Stimulated activated CD4-positive, alpha-beta T cell treated with anti-CD3 and anti-CD28 coated beads, Interleukin-2, amount 100 ng/mL, for 48 hours (primary cell): ENCODE measurements at places on chromosomes 6 and 20.

- no peak for DNase-seq
These were observed 114.1 kb downstream of the LRFN2 start for GRCh38 chr6:40473026-40473425.

GRCh38 chr20:9994676-9995075 is 40.1 kb upstream of the ANKEF1 start:
- no peak for DNase-seq

DNA sequence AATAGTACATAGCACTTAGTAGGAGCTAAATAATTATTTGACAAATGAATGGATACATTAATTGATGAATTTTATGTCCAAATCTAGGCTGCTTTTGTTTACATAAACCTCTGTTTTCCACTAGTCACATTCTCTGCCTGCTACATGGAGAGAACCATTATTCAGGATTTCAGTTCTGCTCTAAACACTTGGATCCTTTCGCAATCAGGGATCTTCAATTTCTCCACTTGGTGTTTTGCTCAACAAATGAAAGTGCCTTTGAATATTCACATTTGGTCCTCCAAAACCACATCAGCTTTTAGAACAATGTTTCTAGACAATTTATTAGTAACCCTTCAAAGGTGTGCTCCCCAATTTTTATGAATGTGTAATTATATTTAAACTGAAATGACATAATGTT is 30.6 kb upstream of the HLA-DQB1 start:
- DNase-seq = no peak

DNA sequence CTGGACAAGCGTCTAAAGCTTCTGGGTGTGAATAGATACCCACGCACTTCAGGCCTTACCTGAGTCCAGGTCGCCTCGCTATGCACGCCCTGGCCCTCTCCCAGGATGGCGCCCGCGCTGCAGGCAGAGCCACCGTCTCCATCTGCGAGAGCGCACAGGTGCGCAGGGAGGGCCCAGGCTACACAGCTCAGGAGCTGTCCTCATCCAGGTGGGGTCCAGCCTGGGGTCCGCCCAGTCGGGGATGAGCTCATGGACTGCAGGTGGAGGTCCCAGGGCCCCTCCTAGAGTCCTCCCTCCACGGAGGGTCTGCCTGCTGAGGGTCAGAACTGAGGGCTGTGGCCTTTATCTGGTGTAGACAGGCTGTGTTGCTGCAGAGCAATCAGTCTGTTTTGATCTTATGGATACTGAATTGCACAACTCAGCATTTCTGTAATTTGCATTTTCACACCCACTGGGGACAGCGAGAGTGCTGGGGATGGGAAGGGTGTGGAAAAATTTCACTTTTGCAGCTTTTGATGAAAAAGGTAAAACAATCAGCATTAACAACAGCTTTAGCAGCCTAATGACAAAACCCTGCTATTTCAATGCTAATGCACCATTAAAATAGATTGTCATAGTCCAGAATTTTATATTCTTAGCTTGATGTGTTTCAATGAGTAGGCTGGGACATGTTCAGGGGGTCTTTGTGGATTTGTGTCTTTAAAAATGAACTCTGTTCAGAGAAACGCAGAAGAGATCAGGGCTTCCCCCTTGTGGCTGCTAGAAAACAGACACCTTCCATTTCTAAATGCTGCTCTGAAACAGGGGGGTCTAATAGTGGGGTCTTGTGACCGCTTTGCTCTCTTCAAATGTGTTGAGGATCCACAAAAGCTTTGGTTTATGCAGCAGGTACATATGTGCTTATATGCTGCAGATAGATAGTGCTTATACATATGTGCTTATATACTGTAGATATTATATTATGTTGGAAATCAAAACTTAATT is 77.8 kb upstream of the PHACTR3 start:
- no peak for DNase-seq

GRCh38 chr6:43393602-43394001 is 24.2 kb upstream of the ZNF318 start:
- no peak for DNase-seq

DNA sequence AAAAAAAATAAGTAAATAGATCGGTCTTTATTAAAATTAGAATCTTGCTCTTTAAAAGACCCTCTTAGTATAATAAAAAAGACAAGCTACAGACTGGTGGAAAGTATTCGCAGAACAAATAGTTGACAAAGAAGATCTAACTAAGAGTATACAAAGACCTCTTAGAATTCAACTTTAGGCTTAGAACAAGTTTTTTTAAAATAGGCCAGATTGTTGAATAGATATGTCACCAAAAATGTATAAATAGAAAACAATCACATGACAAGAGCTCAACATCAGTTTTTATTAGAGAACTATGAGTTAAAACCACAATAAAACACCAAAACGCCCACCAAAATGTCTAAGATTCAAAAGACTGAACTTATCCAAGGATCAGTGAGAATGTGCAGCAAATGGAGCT is 632.7 kb upstream of the PTCHD4 start:
- no peak for DNase-seq

DNA sequence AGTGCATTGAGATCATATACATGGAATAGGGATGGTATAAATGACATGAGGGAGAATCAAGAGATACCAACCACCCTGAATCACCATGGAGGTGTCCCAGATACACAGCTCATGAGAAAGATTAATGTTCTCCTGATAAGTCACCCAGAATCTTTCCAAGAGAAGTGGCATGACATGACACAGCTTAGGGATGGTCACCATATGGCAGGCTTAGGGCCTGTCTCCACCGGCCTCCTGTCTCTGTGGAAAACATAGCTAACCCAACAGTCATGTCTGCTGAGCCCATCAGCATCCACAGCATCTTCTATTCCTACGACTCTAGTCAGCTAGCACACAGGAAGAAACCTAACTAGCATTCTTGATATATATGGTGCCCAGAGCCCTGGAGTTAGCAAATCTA is 133.3 kb downstream of the IPCEF1 start:
- no peak for DNase-seq

DNA sequence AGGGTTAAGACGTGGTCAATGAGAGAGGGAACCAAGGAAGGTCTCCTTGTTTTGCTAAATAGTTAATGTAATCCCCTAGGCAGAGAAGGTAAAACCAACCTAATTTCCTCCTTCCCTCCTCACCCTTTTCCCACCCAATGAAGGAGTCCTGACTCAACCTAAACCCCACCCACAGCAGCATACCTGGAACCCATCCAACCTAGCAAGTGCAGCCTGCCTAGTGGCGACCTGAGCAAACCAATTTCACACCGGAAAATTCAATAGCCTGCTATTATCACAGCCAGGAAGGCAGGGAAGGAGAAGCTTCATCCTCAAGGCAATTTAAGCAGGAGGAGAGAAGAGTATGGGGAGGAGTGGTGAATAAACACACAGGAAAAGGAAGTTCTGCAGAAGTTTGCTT is 46.9 kb downstream of the OSTM1 start:
- no peak for DNase-seq

DNA sequence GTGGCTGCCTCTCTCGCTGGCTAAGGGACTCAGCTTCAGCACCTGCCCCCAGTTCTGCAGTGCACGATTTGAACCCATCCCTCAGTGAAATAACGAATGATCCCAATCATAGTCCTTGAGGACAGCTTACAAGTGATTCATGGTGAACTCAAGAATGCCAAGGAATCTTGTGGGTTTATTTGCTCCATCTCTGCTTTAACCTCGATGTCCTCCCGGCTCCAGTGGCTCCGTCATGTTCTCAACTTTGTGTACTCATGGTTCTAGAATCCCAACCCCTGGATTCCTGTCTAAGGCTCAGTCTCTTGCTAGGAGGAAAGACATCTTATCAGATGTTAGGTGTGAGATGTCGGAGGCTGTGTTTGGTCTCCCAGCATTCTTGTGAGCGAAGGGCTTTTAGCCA is 29.0 kb upstream of the GTSF1L start:
- DNase-seq = no peak

DNA sequence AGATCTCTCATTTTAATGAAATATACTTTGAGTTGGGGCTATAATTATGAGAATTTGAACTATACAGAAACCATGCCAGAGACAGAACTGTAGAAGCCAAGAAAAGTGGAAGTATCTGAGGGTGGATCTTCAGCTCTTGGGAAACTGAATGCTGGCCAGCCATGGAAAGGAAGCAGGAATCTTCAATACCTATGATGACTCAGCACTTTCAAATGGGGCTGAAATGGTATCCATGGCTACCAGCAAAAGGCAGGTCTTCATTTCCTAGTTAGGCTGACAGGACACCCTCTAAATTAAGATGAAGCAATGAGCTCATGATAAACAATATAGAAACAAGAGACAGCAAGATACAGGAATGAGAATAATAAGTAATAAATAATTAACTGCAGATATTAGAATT is 171.3 kb downstream of the COL21A1 start:
- no peak for DNase-seq

DNA sequence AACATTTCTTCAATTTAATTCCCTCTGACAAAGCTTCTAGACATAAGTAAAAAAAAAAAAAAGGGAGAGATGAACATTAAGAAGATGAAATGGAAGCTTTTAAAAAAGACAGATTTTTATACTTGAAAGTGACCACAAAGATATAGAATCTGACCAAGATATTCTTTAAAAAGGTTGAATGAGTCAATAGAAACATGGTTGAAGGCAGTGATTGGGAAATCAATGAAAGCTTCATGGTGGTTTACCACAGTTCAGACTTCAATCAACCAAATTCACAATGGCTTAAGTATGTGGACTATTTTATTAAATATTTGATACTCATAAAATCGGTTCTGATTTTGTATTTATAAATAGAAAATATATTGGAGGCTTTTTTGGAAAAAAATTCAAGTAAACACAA is 248.4 kb upstream of the HSF2 start:
- no peak for DNase-seq

DNA sequence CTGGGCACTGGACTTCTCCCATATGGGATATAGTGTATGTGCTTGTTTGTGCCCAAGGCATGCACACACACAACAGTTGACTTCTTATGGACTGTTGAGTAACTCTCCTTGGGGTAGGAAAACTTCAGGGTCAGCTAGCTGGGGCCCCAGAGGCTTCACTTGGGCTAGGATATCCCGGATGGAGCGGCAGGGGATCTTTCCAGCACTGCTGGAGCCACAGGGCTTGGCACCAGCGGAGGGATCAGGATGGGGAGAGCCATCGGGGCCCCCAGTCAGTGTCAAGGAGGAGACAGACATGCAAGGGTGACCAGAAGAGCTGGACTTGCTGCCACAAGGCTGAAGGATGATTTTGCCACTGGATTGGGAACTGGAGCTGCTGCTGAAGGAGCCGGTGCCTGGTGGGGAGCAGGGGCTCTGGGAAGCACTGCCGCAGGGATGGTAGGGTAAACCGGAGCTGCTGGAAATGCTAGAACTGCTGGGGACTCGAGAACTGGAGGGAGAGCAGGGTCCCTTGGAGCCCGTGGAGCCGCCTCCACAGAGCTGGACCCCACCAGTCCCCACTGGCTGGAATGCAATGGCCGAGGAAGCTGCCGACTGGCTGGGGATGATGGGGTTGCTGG is 1.5 kb downstream of the PSORS1C1 start:
- DNase-seq = no peak

DNA sequence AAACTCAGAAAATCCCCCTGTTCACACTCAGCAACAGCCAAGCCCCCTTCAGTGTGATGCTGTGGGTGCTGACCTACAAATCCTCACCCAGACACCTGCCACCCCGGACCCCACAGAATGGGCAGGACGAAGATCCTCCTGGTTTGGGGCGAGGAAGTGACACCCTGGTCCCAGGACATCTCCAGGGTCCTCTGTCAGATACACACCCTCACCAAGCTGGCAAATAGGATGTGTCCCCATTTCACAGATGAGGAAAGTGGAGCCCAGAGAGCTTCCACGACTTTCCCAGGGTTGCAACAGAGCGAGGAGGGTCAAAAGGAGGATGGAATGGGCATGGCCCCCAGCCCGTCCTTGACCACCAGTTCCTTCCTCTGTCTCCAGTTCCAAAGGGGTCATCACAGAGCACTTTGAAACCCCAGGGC is 92.0 kb upstream of the AFDN start:
- no peak for DNase-seq

- no peak for DNase-seq
These were observed 24.3 kb upstream of the KIAA0408 start for GRCh38 chr6:127483399-127484055.

DNA sequence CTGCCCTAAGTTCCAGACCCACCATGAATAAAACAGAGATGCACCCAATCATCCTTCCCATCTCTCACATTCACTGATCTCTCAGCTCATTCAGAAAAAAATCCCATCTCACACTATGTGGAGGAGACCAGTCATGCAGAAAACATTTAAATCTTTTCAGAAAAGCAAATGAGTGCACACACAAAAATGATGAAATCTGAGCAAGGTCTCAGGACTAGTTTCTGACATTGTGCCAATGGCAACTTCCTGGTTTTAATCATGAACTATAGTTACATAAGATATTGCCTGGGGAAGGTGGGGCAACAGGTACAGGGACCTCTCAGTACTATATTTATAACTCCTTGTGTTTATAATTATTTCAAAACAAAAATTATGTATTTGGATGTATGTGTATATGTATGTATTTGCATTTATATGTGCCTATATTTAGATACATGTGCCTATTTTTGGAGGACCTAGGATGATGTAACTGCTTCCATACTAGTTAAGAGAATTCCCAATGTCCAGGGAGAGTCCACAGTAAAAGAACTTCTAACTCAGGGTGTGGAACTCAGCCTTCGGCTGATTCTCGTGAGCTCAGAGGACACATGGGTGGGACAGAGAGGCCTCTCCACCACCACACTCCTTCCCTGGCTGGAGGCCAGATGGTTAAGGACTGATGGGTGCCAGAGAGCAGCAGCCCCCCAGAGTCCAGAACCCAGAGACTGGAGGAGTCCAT is 71.7 kb upstream of the MAP3K4 start:
- no peak for DNase-seq

GRCh38 chr6:134372603-134373281 is 54.8 kb upstream of the SGK1 start:
- no peak for DNase-seq

DNA sequence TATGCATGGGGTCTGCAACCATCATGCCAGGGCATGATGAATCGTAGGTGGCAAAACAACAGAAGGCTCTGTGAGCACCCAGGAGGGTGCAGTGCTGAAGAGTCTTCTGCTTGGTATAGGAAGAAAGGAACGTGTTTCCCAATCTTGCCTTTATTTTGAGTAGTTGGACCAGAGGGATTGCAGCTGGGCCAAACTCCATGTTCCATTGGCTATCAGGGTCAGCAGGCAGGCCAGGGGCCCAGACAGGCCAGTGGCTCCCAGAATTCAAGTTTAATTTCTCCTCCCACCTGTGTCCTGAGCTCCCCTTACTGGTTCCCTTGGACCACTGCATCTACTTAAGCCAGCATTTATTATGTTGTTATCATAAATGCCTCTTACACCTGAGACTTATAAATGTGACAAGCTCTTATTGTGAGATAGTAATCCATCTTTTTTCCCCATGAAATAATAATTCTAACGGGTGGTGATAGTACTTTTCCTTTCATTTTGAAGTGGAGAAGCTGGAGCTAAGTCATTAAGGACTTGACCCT is 918 bp upstream of the TRIM38 start:
- DNase-seq = no peak

GRCh38 chr6:155085582-155086257 is 90.6 kb downstream of the TIAM2 start:
- DNase-seq = no peak

DNA sequence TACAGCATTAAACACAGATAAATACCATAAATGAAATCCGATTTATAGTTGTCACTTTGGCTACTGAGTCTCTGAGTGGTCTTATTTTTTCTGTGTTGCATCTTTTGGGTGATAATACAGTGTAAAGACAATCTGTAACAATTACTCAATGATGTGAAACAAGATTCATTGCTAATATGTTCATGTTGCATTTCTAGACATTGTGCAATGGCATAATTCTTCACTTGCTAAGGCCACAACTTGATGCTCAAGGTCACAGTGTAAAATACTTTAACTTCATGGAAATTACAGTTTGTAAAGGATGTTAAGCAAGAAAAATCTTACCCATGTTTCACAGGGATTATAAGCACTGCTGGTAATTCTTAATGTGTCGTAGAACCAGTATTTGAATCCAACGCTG is 74.9 kb upstream of the SMLR1 start:
- no peak for DNase-seq
